ENCODE measurements at places on chromosomes 5 and 9. TPM values are rescaled to one million over a fixed set of nuclear protein-coding genes. Genes with fewer than 3 reads are reported as not detected.
A peak's percentile ranks its signal among the peaks of the same experiment; 100 is the strongest.

- no peaks in the 10 kb centered on the region for H3K27me3 ChIP-seq
- H3K4me1 ChIP-seq = no peaks in the 10 kb centered on the region
- no peak overlapping the region for H3K4me3 ChIP-seq
- no peak for DNase-seq
- no peak overlapping the region for H3K27ac ChIP-seq
These were observed 56.4 kb downstream of the ALDH7A1 start for GRCh38 chr5:126538579-126538978.

DNA sequence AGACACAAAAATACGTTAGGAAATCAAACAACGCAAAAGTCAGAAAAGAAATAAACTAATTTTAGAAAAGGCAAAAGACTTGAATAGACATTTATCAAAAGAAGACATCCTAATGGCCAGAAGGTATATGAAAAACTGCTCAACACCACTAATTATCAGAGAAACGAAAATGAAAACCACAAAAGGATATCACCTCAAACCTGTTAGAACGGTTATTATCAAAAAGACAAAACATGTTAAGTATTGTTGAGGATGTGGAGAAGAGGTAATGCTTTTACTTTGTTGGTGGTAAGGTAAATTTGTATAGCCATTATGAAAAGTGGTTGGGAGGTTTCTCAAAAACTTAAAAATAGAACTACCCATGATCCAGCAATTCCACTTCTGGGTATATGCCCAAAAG, 230.0 kb upstream of the RGMB start:
- no peak for DNase-seq
- H3K36me3 ChIP-seq = no peaks in the 10 kb centered on the region
- no peak overlapping the region for H3K27ac ChIP-seq
- no peaks in the 10 kb centered on the region for H3K27me3 ChIP-seq

DNA sequence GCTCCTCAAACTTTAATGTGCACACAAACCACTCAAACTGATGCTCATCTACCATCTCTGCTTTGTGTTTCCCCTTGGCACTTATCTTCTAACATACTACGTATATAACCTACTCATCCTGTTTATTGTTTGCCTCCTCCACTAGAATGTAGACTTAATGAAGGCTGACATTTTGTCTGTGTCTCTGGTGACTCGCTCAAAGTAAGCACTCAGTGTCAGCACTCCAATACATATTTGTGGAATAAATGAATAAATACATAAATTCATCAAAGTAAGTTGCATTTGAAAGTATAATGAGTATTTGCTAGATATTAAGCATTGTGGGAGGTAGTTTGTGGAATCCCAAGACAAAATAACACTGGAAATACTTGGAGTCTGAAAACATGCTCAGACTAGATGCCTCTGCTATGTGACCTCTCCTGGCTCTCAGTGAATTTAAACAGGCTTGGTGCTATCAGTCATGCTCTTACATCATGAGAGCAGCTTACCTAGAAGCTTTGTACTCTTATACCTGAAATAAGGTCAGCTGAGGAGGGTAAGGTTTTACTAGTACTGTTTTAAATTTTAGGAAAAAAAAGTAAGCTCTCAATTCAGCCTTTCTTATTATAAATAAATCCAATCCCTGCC, 37.0 kb upstream of the RANBP6 start:
- DNase-seq = no peak
- peaks cover 4% of the 10 kb centered on the region for H3K27me3 ChIP-seq
- H3K4me3 ChIP-seq = no peak overlapping the region
- no peaks in the 10 kb centered on the region for H3K36me3 ChIP-seq

DNA sequence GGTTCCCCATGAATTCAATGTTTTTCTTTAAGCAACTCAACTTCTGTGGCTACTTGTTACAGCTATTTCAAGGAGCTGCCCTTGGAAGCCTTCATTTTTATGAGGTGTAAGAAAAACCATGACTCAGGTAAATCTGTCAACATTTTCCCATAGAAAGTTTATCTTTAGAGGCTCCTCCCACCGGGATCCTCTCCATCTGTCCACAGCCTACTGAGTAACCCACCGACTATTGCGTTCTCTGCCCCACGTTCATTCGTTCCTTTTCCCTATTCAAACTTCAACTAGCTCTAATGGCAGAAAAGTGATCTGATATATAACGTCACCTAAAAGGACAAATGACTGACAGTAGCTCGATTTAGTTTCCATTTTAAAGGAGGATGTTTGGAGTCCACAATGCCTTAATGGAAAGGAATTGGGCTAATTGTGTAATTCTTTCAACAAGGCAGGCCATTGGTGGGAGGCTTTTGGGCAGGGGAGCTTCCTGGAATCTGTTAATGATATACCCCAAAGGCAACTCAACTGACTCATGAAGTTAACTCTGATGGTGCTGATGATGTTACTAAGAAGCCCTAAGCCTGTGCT, 29.3 kb upstream of the NR3C1 start:
- DNase-seq = no peak
- peaks cover 10% of the 10 kb centered on the region for H3K36me3 ChIP-seq
- H3K27ac ChIP-seq = peak overlapping the region; percentile 3
- no peaks in the 10 kb centered on the region for H3K27me3 ChIP-seq

GRCh38 chr5:150154618-150155128, 972 bp downstream of the PDGFRB start:
- peaks cover 19% of the 10 kb centered on the region for H3K27me3 ChIP-seq
- H3K36me3 ChIP-seq = no peaks in the 10 kb centered on the region
- H3K4me1 ChIP-seq = peaks cover 5% of the 10 kb centered on the region
- no peak overlapping the region for H3K4me3 ChIP-seq
- DNase-seq = no peak

DNA sequence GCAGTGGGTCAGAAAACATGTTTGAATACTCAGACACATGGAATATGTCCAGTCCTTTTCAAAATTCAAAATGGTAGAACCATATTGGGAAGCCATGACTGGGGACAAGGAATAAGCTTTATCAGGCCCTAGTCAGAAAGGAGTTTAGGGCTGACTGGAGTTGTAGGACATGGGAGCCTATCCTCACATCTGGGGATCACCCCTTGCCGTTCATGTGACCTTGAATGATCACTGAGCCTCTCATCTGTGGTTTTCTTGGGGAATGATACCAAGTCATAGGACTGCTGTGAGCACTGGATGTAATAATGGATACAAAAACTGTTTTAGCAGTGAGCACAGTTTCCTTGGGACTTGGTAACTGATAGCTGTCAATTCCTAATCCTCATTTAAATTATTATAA, 84.7 kb downstream of the IQGAP2 start:
- peaks cover 7% of the 10 kb centered on the region for H3K36me3 ChIP-seq
- no peak overlapping the region for H3K4me3 ChIP-seq
- H3K27ac ChIP-seq = no peak overlapping the region
- H3K4me1 ChIP-seq = peaks cover 32% of the 10 kb centered on the region
- H3K27me3 ChIP-seq = no peaks in the 10 kb centered on the region
- DNase-seq = no peak

DNA sequence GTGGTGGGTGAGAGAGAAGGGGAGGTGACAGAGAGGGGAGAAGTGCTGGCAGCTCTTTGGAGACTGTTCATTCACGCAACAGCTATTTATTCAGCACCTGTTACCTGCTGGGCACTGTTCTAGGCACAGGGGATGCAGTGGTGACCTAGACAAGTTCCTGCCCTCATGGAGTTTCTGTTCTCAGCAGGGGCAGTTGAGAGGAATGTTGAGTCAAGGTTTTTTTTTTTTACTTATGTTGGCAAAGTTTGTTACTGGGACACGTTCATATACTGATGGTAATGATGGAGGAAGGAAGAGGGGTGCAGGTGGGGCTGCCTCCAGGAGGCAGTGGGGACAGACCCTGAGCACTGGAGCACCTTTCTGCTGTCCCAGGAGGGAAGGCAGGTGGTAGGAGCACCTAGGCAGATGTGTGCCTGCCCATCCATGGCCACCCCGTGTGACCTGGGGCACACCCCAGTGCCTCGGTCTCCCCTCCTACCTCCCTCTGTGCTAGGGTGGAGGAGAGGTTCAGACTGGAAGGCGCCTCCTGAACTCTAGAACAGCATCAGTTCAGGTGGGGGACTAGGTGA, 49.4 kb upstream of the SLC25A51 start:
- H3K27me3 ChIP-seq = no peaks in the 10 kb centered on the region
- H3K27ac ChIP-seq = peak overlapping the region; percentile 70
- no peak overlapping the region for H3K4me3 ChIP-seq
- peaks cover 2% of the 10 kb centered on the region for H3K36me3 ChIP-seq
- DNase-seq = no peak
- H3K4me1 ChIP-seq = peaks cover 31% of the 10 kb centered on the region

DNA sequence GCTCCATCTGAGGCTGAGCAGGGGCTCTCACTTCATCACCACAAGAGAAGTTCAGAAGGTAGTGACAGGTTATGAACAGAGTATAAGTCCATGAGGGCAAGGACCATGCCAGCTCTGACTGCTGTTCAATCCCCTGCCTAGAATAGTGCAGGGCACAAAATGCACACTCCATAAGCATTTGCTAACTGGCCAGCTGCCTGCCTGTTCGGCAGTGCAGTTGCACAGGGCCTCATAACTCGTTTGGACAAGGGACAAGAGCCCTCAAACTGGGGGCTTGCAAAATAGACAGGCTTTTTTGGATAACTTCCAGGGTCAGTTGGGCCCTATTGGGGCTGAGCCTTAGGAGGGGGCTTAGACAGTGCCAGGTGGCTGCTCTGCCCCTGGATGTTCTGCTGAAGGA, 21.1 kb downstream of the SPARC start:
- H3K27me3 ChIP-seq = peaks cover 1% of the 10 kb centered on the region
- no peak overlapping the region for H3K4me3 ChIP-seq
- no peak overlapping the region for H3K27ac ChIP-seq
- DNase-seq = no peak

- DNase-seq = no peak
- H3K27ac ChIP-seq = no peak overlapping the region
- no peak overlapping the region for H3K4me3 ChIP-seq
These were observed 38.5 kb downstream of the TLE1 start for GRCh38 chr9:81650586-81651515.

- H3K36me3 ChIP-seq = no peaks in the 10 kb centered on the region
- DNase-seq = no peak
- no peak overlapping the region for H3K4me3 ChIP-seq
- H3K27ac ChIP-seq = no peak overlapping the region
- peaks cover 9% of the 10 kb centered on the region for H3K27me3 ChIP-seq
These were observed 184.0 kb downstream of the MED10 start for GRCh38 chr5:6194261-6194875.

DNA sequence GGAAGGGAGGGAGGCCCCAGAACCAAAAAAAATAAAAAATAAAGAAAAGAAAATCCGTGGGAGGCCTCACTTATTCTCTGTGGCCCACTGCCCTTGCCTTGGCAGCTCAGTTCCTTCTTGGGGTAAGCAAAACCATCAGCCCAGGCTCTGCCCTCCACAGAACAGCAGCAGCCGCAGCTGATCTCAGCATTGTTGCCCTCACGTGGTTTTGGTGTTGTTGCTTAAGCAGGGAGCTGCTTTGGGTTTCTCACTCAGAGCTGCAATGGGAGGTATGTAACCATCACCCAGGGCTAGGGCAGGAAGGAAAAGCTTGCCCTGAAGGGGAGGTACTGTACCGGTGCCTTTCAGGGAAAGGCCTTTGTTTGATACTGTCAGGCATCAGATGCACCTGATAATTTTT, 374.7 kb upstream of the WWC1 start:
- H3K4me1 ChIP-seq = no peaks in the 10 kb centered on the region
- H3K27me3 ChIP-seq = peaks cover 3% of the 10 kb centered on the region
- no peak for DNase-seq
- no peaks in the 10 kb centered on the region for H3K36me3 ChIP-seq

GRCh38 chr5:76175821-76176403, 92.7 kb downstream of the SV2C start:
- peaks cover 32% of the 10 kb centered on the region for H3K4me1 ChIP-seq
- DNase-seq = peak; percentile 44
- no peaks in the 10 kb centered on the region for H3K36me3 ChIP-seq
- no peak overlapping the region for H3K4me3 ChIP-seq

DNA sequence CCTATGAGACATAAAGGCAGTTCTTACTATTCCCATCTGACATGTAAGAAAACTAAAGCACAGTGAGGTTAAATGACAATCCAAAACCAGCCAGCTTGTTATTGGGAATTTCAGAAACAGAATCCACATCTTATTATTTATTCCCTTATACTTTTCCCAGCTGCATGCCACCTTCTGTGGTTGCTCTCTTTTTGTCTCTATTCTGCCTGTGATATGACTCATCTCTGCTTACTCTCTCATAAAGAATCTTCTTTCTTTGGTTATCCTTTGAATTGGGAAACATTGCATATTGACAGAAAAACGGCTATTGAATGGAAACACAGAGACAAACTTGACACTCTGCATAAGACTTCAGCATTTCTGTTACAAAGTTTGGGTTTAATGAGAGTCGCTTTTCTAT, 183.2 kb downstream of the TLR4 start:
- no peaks in the 10 kb centered on the region for H3K27me3 ChIP-seq
- H3K4me3 ChIP-seq = no peak overlapping the region

DNA sequence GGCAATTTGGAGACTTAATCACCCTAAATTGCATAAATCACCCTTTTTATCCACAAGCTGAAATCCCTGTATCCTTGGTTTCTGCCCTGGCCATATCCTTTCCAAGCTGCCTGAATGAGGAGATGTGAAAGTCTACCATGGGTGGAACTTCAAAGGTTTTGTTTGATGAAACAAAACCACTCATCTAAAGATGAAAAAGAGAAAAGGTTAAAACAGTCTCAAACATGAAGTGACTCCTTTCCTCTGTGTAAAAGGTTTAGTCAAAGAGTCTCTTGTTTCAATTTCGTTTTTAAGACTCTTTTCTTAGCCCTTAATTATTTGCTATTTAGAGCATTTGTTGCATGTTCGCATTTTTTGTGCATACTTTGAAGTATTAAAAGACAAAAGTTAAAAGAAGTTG, 11.2 kb downstream of the SLC45A2 start:
- H3K27me3 ChIP-seq = no peaks in the 10 kb centered on the region
- H3K4me3 ChIP-seq = no peak overlapping the region
- no peak for DNase-seq
- no peaks in the 10 kb centered on the region for H3K36me3 ChIP-seq
- H3K4me1 ChIP-seq = peaks cover 9% of the 10 kb centered on the region

DNA sequence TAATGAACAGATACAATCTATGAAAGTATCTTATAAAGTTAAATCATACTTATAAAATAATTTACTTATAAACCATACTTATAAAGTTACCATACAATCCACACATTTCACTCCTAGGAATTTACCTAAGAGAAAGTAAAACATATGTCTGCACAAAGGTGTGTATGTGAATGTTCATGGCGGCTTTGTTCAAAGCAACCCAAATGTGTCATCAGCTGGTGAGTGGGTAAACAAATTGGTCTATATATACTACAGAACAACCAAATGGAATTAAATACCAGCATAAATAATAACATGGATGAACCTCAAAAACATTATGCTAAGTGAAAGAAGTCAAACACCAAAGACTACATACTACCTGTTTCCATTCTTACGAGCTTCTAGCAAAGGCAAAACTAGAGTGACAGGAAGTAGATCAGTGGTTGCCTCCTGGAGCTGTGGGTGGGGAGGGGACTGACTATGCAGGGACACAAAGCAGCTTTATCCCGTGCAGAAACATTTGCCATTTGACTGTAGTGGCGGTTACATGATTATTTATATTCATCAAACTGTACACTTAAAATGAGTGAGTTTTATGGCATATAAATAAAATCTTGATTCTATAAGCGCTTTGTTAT, 10.6 kb downstream of the TRAF1 start:
- peaks cover 88% of the 10 kb centered on the region for H3K4me1 ChIP-seq
- H3K27ac ChIP-seq = peak overlapping the region; percentile 67
- H3K27me3 ChIP-seq = no peaks in the 10 kb centered on the region
- peak overlapping the region; percentile 28 for H3K4me3 ChIP-seq
- H3K36me3 ChIP-seq = peaks cover 94% of the 10 kb centered on the region
- DNase-seq = peak; percentile 75

Gene BTNL3
- not detected for total RNA-seq

Gene CEP72
- total RNA-seq = 23.7 TPM

Gene RORB
- not detected for total RNA-seq

Gene MARCOL
- not detected for total RNA-seq

Gene UNC13B
- total RNA-seq = 4.0 TPM

Measured in activated CD4-positive, alpha-beta T cell treated with anti-CD3 and anti-CD28 coated beads for 36 hours (primary cell).